ENCODE measurements at places on chromosomes 2 and 18.

DNA sequence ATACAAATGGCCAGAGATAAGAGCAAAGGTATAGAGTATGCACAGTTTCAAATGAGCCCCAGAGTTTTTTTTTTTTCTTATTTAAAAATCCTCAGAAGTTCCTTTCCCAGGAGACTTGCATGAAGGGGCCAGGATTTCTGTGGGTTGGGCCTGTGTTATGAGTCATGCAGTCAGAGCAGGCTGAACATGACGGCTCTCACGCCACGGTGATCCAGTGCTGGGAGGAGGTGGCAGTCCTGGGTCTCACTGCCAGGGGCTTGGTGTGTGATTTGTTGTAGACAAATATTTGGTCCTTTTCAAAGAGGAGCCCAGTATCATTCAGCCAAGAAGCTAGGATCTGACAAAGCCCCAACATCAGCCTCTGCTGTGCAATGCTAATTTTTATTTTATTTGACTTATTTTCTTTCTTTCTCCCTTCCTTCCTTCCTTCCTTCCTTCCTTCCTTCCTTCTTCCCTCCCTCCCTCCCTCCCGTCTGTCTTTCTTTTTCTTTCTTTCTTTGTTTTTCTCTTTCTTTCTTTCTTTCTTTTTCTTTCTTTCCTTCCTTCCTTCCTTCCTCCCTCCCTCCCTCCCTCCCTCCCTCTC is 10.4 kb upstream of the KCNE4 start:
- DNase-seq = no peak

DNA sequence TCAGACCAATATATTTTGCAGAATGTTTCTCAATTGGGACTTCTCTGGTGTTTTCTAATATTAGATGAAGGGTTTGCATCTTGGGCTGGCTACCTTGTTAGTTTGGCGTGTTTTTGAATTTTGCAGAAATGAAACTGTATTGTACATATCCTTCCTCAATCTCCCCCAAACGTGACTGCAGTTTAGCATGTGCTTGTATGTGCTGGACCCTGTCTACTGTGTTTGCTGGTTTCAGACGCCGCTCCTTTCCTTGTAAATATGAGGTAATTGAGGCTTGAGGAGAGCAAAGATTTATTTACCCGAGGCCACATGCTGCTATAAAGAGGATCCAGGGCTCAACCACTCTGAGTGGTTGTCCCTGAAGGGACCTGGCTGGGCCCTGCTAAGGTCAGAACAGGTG is 57.2 kb downstream of the NGEF start:
- DNase-seq = no peak

- DNase-seq = no peak
Measured at GRCh38 chr2:238090887-238091286, 9.3 kb upstream of the ESPNL start.

DNA sequence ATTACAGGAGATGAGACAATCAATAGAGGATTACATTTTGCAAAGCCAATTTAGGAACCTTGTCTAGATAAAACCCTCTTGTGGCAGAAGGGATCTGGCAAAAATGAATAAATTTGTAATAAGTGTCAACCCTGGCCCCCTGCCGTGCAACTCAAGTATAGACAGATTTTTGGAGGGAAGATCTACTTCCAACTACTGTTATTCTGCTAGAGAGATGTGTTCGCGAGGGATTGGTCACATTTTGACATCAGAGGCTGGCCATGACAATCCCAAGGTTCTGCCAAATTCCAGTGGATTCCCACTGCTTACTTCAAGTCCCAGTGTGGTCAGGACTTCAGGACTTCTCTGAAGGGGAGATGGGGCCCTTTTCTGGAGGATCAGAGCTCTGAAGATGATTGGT is 192.6 kb downstream of the SH3RF3 start:
- DNase-seq = no peak

- DNase-seq = no peak
Measured at GRCh38 chr18:23922939-23923338, 91.6 kb upstream of the TTC39C start.

DNA sequence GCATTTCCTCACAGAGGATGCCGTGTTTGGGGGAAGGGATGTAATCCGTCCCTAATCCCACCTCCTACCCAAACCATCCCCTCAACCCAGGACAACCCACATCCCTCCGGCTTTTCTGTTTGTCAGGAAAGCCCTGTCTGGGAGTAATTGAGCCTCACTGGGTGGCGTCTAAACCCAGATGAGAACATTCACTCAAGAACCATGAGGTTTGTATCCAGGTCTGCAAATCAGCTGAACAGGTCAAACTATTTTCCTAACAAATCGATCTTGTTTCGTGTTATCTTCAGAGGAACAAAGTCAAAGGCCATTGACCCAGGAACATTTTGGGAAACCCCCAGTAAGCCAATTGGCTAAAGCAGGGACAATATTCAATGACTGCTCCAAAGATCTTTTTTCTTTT is 25.7 kb downstream of the CYP27C1 start:
- no peak for DNase-seq

DNA sequence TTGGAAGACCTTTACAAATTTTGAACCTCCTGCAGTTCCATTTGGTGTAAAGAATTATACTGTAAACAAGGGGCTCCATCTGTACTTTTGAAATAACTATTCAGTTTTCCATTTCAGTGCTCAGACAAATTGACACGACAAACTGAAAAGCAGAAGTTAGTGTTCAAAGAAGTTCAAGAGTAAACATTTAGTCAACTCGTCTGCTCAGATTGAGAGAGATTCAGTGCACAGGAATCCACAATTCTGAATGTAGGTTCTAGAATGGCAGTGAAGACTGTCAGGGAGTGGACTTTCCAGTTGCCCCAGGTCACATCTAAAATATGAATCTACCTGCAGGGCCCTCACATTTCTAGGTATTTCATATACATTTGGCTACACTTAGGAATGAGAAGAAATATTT is 322.3 kb upstream of the TCF4 start:
- no peak for DNase-seq

DNA sequence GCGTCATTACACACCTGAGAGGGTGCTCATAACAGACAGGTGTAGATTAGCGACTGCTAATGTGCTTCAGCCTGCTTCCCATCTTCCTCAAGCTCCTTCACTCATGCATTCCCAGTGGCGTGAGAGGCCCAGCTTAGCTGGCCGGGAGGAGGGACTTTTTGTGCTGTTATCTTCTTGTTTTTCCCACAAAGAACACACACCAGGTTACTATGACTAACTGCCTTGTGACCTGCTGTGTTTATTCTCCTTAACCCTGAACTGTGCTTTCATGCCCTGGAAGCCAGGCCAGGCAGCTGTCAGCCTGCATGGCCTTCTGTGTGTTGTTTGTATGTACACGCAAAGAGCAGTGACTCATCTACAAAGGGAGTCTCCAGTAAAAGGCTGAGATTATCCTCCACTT is 143.8 kb downstream of the PIEZO2 start:
- DNase-seq = no peak

- DNase-seq = no peak
Measured at GRCh38 chr2:110124939-110125691, 9.5 kb upstream of the MALL start.

- no peak for DNase-seq
Measured at GRCh38 chr2:8918412-8918811, 81.0 kb upstream of the KIDINS220 start.

DNA sequence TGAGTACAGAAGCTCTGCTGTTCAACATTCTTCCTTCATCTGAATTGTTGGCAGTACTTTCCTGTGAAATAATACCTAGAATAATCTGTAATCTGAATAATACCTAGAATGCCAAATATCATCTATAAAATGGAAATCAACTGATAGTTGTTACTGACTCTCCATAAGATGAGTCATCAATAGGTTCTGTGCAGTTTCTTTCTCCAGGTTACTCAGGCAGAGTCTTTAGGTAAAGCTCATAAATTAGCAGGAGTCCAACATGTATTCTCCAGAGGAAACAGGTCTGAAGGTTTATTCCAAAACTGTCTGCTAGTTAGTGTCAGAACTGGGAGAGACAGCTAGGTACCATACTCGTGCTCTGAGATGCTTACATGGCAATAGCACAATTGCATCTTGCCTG is 282.0 kb upstream of the MAP2 start:
- DNase-seq = no peak

- DNase-seq = no peak
Measured at GRCh38 chr18:28511413-28511821, 334.5 kb upstream of the CDH2 start.

- no peak for DNase-seq
Measured at GRCh38 chr2:186467421-186467820, 18.6 kb upstream of the ZC3H15 start.

- no peak for DNase-seq
Measured at GRCh38 chr2:152729844-152730243, 11.4 kb downstream of the ARL6IP6 start.

DNA sequence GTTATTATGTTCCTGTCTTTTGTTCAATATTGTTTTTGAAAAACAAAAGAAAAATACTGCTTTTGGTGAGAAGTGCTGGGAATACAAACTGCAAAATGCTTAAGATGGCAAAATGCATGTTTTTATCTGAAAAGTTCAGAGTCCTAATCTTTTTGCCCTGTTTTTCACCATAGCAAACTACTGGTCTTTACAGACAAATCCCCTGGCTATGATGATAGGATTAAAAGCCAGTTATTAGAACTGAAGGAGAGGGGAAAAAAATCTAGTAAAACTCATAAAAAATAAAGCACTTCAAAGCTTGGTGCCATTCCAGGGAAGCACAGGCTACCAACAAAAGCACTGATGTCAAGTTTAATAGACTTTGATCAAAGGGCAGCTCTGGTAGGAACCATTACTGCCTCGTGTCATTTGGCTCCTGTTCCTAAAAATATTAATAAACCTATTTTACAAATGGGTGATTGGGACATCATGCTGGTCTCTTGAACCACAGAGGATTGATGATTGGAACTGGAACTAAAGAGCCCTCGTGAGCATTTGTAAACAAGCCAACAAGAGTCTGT is 194.7 kb downstream of the RAB3GAP1 start:
- DNase-seq = no peak

DNA sequence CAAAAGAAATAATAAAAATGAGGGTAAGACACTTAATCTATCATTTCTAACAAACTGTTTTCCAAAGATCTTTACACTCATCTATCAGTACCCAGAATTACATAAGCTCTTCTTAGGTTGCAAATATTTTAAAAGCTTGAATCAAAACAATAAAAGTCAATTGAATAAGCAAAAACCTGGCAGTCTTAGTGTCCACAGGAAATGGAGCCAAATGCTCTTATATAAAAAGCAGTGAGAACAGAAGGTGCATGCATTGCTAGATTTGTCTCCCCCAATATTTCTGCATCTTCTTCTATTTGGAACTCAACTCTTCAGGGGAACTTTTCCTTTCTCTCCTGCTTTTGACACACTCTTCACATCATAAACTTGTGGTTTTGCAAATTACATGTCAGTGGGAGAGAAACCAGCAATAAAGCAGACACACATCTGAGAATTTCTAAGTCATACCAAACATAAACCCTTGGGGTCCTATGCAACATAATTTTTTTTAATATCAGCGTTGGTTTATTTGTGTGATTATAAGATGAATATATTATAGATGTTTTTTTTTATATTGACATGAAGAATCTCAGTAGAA is 343.9 kb upstream of the ACVR2A start:
- DNase-seq = no peak

- DNase-seq = no peak
Measured at GRCh38 chr2:12116228-12116750, 369.9 kb downstream of the LPIN1 start.

GRCh38 chr2:209391776-209392401 is 32.0 kb upstream of the MAP2 start:
- DNase-seq = no peak

DNA sequence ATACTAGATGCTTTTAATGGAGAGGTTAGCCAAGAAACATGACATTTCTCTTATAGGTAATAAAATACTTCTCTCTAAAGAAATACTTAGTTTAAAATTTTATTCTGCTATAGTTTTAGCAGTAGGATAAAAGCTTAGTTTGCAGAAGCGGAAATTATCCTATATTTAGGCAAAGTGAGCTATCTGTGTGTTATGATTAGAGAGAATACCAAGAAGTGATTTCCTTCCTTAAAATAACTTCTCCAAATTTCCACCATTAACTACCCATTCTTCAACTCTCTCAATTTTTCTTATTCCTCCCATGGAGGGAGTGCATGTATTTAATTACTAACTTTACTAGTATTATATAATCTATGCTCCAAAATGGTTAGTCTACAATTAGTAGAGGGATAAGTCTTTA is 15.8 kb upstream of the IL1RL1 start:
- DNase-seq = no peak

- DNase-seq = no peak
Measured at GRCh38 chr2:220076734-220077133, 449.3 kb downstream of the SLC4A3 start.

GRCh38 chr18:9992300-9992972 is 78.6 kb downstream of the VAPA start:
- DNase-seq = no peak

DNA sequence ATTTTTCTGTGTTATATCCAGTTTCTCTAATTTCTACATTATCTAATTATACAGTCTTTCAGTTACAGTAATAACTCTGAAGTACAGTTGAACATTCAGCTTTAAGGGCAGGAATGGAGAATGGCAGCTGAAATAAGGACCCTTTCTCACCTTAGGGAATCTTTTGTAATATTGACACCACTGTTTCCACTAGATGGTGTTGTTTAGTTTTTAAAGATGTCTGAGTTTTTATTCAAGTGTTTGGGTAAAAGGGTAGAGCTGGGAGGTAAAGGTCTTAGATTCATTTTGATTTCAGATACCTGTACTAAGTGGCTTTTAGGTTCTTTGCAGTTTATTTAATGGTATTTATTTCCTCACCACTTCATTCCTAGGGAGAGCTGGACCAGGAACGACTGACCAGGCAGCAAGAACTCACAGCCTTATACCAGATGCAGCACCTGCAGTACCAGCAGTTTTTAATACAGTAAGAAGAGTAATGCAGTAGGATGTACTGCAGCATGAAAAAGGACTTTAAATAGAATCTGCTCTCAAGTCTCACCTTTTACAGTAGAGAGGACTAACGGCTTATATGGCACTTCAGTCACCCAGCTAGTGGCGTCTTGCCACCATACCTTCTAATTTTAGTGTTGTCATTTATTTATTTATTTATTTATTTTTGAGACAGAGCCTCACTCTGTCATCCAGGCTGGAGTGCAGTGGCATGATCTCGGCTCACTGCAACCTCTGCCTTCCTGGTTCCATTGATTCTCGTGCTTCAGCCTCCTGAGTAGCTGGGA is 33.2 kb upstream of the KCNJ13 start:
- DNase-seq = no peak

- no peak for DNase-seq
Measured at GRCh38 chr2:222799262-222799918, 61.4 kb upstream of the ACSL3 start.

- no peak for DNase-seq
Measured at GRCh38 chr2:100260712-100261620, 61.3 kb downstream of the LONRF2 start.

- DNase-seq = no peak
Measured at GRCh38 chr18:13581496-13582177, 144.7 kb downstream of the FAM210A start.

GRCh38 chr2:96152304-96153161 is 7.3 kb upstream of the DUSP2 start:
- no peak for DNase-seq

GRCh38 chr18:57768537-57769326 is 34.4 kb downstream of the ATP8B1 start:
- no peak for DNase-seq
